ENCODE measurements at places on chromosomes 4 and X.

GRCh38 chr4:83010111-83010521 lies 507 bp downstream of the LIN54 start:
- no peak for DNase-seq

DNA sequence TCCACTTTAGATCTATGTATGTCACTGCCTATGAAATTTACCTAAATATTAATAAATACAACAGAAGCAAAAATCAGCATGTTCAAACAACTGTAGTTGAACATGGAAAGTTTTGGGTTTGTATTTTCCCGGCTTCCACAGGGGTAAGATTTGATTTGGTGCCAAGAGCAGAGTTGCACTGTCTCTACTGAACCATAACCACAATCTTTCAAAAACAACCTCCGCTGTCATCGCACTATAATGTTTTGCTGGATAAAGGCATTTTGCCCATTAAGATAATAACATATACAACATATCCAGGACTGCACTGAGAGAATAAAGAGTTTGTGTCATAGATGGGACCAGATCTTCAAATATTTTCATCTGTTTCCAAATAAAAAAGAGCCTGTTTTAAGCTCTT lies 94.9 kb downstream of the TENM3 start:
- no peak for DNase-seq

- DNase-seq = no peak
Measured at GRCh38 chr4:47525154-47525819, 40.2 kb downstream of the ATP10D start.

DNA sequence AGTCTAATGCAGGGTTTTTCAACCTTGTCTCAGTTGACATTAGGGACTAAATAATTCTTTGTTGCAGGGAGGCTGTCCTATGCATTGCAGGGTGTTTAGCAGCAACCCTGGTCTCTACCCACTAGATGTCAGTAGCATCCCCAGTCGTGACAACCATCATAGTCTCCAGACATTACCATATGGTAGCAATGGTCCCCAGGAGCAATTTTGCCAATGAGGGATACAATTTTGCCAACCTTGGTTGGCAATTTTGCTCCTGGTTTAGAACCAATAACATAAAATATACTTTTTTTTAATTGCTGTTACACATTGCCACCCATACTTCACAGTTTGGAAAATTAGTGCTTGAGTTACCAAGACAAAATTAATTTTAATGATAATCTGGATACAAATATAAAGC lies 6.0 kb downstream of the EREG start:
- DNase-seq = no peak

DNA sequence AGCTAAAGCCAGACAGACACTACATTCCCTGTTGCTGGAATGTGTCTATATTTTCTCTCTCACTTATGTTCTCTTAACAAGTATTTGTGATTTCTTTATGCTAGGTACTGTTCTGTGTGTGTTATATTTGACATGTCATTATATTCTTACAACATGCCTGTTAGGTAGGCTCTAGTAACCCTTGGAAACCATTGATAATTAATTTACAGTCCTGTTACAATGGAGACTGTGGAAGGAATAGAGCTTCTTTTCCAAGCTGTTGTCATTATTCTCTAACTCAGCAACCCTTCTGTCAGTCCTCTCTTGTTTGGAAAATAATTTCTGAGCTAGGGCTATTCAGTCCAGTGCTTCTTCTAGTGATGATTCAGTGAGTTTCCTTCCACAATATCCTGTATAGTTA lies 419.1 kb upstream of the BOD1L1 start:
- DNase-seq = no peak

- DNase-seq = no peak
Measured at GRCh38 chr4:22999419-22999818, 306.7 kb downstream of the GBA3 start.

DNA sequence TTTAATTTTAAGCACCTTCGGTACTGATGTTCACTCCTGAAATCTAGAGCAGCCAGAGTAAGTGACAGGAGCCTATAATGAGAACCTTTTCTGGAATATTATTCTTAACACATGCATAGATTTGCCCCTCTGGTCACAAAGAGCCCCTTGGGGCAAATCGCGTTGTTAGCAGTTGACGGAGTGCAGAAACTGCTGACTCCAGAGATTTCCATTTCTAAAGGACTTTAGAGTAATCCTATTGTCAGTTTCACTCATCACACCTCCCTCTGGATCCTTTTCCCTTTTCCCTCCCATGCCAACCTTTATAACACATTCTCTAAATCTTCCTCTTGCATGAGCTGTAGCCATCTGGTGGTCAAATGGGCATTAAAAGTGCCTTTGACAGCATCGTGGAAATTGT lies 264.9 kb upstream of the PRPS2 start:
- no peak for DNase-seq

GRCh38 chr4:113524505-113525186 lies 236.9 kb downstream of the CAMK2D start:
- no peak for DNase-seq

DNA sequence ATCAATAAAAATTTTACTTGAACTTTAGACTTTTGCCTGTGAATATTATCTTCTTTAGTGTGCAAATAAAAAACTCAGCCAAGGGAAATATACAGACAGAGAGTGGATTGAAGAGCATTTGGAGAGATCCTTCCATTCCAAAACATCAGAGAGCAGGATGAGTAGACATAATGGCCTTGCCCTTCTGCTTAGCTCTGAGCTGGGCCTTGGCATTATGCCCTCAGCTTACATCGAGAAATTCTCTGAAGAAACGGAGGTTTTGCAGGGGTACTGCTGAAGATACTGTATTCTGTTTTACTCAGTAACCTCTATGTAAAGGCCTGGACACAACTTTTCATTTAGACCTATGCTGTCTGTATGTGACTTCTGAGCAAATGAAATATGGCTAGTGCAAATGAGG lies 317.4 kb downstream of the STIM2 start:
- DNase-seq = no peak

- DNase-seq = no peak
Measured at GRCh38 chr4:72557021-72557420, 12.0 kb downstream of the ADAMTS3 start.

DNA sequence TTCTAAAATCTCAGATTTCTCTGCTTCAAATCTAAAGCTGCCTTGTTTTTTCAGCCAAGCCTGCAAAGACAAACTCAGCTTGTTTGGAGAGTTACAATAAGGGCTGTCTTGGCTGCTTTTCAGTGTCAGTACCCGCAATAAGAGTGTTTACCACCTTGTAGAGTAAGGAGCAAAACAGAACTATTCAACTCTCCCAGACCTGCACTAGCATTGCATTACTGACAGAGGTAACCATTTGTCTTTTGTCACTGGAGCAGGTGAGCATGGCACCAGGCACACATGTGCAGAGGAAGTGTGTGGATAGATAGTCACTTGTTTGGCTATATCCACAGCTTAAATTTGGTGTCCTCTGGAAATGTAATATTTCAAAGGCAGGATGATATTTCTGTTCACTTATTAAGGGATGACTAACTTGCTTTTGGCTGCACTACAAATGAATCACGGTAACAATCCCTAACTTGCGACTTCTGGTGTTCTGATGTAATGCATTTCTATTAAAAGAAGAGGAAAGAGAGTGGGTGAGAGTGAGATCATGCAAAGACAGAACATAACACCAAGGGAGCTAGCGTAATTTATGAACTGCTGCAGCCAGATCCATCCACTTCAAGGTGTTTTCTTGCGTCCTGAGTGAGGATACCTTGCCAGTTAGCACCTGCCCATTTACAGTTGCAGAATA lies 38.6 kb downstream of the PTCHD1 start:
- DNase-seq = no peak

DNA sequence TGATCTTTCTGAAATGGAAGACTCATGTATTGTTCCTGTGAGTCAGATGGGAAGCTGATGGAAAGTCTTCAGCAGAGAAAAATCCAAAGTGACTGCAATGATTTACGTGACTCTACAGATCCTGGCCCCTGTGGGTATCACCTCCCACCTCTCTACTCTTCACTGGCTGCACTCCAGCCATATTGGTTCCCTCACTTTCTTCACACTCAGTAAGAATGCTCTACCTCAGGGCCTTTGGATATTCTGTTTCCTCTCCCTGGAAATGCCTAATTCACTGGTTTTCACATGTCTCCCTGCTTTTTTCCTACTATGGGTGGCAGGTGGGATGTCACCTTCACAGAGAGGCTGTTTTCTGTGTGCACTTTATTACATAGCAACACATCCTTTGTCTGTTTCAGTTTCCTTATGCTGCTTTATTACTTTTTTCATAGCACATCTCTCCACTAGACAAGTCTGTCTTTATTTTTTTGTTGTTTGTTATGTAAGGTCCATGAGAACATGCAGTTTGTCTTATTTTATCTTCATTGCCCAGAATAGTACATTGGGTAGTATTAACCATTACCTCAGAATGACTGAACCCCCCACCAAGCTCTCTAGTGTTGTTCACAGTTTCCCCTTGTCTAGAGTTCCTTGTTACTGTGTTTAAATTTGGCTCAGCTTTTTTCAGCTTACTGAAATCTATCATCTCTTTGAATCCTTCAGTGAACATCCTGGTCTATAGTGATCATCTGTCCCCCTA lies 57.6 kb upstream of the CLNK start:
- no peak for DNase-seq

- no peak for DNase-seq
Measured at GRCh38 chr4:4914059-4914820, 54.8 kb downstream of the MSX1 start.

DNA sequence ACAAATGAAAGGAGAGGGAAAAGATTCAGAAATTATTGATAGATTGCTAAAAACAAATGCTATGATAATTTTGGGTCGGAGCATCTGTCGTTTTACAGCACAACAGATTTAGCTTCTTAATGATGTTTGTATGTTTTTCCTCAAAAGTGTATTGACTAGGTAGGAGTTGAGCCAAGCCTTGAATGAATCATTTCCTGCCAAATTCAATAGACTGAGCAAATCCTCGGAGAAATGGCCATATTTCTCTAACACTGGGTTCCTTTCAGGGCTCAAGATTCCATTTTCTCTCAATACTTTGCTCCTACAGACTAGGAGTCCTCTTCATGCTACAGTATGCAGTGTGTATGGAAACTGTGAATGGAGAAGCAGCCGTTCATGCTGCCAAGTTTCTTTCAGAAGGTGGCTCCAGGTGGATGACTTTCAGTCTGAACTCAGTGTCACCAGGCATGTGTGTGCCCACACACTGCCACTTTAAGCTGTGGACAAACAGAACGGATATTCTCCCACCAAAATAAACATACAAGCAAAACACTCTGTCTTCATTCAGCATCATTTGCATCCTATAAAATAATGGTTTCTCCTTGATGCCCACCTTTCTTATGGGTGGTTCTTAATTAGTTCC lies 146.0 kb downstream of the TBL1X start:
- no peak for DNase-seq

GRCh38 chr4:3605491-3605890 lies 73.3 kb upstream of the LRPAP1 start:
- no peak for DNase-seq

GRCh38 chr4:181846934-181847333 lies 396.3 kb upstream of the TENM3 start:
- DNase-seq = no peak

GRCh38 chr4:22413471-22413870 lies 102.4 kb downstream of the ADGRA3 start:
- DNase-seq = no peak

GRCh38 chr4:155371432-155372043 lies 5.2 kb downstream of the MAP9 start:
- no peak for DNase-seq

DNA sequence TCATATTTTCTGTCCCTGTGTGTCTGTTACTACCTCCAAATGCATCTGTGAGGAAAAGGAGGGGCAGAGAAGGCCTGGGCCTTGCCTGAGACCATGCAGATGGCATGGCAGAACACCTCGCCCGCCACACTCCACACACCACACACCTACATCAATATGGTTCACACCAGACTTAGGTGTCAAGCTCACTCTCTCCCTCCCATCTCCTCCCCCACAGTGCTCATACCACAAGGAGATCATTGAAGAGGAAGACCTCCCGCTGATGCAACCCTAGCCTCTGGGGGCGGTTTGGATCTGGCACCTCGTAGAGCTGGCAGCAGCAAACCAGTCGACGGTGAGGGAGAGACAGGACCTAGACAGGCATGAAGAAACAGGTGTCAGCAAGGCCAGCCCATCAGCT lies 16.6 kb upstream of the KDM5C start:
- no peak for DNase-seq

DNA sequence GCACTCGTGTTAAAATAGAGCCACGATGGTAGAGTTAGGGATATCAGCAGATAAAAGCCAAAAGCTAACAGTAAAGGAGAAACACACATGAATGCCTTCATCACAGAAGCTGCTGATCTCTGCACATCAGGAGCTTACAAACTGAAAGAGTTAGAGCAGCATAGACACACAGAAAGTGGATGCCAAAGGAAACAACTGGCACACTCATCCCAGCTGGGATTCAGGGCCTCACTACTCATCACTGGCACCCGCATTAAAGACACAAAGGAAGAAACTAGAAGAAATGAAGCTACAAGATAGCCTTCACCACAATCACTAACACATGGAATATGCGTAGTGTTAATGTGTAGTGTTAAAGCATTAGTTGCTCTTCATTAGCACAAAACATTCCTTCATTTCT lies 156.4 kb upstream of the TBL1X start:
- DNase-seq = no peak

DNA sequence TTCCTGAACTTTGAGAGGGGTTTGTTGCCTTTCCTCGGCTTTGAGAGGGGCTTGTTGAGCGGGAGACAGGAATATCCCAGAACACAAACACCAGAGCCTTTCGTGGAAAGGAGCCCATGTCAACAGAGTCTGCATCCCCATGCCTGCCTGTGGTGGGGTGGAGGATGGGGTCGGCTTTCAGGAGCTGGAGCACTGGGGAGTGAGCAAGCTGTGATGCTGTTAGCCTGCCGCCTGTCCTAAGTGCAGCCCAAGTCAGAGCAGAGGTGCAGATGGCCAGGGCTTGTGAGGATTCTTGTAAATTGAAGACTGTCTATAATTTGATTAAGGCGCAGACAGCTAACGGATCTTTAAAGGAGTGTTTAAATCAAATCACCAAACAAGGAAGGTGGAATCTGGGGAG lies 103.3 kb upstream of the ANK2 start:
- DNase-seq = no peak

- DNase-seq = no peak
Measured at GRCh38 chr4:11393551-11393950, 35.1 kb downstream of the HS3ST1 start.

DNA sequence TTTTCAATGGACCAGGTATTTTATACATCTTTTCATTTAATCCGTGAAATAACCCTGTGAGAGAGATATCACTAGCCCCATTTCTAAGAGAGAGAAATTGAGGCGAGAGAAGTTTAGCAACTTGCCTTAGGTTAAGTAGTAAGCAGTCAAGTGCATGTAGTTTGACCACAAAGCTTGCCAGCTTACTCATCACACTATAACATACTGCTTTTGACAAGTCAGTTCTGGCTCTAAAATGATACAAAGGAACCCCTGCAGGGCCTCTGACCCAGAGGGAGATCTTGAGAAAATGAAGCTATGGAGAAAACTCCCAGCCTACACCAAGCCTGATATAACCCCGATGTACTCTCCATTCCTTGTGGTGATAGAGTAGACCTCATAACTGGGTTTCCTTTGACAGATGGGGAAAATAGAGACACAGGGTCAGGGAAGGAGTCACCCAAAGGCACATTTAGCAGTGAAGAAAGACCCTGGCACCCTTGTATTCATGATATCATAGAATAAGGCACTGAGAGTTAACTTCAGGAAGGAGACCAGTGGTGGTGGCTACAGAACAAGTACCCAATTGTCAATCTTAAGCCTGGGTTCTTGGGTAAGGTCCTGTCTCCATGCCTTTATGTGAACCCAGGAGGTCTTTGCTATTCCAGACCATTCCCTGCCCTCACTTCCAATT lies 60.2 kb upstream of the MSN start:
- no peak for DNase-seq

- DNase-seq = no peak
Measured at GRCh38 chr4:139851639-139852038, 186.0 kb downstream of the MGST2 start.
